Caudate nucleus (tissue), 63 donors: ENCODE measurements at places on chromosomes 11 and 22.

GRCh38 chr22:25120093-25120561, 79.5 kb upstream of the CRYBB3 start:
- DNase-seq: no peak

- peak; percentile 89 for DNase-seq
These were observed 32.1 kb upstream of the SOX10 start for GRCh38 chr22:38016182-38017151.

GRCh38 chr22:35840302-35840739, 122.6 kb downstream of the APOL5 start:
- DNase-seq: peak; percentile 68

DNA sequence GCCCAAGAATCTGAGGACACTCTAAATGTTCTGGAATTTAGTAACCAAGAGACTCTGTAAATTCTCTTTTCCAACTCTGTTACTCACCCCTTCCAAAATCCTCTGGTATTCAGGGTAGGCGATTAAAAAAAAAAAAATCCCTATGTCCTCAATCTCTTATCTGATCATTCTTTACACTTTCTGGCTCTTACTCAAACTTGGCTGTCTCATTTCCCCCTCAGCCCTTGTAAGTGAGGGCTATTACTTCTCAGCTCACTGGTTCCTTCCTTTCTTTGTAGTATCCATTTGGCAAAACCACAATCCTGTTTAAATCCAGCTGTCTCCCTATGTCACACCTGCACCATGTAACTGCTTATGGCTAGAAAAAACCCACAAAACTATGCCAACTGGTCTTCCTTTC, 12.7 kb upstream of the MSANTD2 start:
- no peak for DNase-seq

DNA sequence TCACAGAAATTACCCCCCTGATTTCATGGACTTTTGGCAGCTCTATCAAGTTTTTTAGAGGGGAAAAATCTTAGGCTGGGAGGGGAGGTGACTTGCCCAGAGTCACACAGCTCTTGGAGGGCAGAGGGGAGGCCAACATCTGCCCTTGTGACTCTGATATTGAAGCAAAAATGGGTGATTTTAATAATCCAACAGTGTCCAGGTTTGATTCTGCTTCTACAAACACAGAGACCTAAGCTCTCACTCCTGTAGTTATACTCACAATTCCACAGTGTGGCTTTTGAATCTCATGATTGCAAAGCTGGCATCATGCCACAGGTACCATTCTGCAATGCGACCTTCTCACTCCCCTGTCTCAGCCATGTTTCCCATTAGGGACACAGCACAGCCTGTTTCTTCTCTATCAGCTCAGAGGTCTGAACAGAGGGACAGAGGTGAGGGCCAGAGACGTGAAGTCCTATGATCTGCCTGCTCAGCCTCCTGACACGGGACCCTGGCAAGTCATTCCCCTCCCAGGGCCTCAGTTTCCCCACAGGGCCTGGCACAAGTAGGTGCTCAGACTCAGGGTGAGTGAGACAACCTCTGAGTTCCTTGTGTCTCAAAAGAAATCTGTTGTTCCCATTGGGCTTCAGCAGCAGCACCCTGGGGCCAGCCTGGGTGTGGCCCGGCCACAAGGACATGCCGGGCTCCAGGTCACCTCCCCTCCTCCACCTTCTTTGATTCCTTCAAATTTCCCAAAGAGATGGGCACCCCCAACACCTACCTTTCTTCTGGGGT, 766 bp downstream of the APOL2 start:
- DNase-seq: no peak

GRCh38 chr11:77823775-77824174, 2.8 kb downstream of the AAMDC start:
- no peak for DNase-seq

DNA sequence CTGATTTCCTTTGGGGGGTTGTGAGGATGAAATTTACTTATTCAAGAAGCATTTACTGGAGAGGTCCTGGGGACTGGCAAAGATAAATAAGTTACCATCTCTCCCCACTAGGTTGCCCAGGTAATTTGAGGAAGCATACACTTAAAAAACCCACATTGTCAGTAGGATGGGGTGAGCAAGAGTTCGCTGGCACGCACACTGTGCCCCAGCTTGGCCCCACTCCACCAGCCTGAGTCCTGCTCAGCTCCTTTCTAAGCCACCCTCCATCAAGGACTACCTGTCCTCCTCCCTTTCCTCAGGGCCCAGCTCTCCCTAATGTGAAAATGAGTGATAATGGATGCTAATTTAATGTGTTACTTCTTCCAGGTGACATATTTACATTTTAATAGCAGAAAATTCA, 216.5 kb upstream of the PLET1 start:
- no peak for DNase-seq

DNA sequence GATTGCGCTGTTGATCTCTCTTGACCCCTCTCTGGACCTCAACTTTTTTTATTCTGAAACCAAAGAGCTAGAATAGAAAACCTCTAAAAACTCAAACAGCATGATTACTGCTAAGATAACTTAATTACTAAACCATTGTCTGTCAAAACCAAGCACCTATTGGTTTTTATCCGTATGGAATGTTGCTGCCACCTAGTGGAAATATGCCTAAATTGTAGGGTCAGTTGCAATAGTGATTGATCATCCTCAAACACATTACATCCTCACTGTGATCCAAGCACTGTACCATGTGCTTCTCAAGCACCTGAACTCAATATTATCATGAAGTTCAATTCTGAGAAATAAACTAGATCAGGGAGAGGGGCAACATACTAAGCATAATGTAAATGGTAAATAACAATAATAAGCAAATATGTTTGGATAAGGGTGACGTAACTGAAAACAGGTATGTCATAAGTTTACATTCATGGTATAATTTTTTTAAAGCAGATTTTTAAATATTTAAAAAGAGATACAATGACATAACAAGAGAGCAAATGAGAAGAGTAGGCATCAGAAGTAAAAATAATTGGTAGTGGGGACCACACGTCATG, 3.8 kb upstream of the OR5A2 start:
- no peak for DNase-seq

DNA sequence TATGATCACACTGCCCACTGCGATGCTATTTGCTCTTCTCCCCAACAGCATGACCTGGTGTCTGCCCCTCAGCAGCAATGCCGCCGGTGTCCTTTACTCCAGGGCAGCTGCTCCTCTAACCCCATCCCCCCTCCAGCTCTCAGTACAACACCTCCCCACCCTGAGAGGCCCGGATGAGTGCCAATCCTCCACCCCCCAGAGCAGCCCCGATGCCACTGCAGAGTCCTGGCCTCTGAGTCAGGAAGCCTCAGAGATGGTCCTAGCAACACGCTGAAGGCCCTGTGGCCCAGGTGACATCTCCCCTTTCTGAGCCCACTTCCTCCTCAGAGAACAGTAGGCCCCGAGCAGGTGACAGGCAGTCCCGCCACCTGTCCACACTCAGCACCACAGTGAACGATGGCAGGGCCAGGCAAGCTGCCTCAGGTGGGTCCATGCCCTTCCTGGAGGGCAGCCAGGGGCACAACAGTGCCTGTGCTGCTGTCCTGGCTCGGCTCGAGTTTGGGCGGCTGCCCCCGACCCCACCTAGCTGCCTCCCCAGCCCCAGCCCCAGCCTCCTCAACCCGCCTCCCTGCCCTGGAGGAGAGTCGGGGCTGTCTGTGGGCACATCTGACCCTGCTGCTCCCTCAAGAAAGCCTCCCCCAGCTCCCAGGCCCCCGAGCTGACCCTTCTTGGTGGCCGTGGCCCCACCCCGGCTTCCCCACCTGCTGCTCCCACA, 3.9 kb upstream of the NDUFS8 start:
- no peak for DNase-seq

DNA sequence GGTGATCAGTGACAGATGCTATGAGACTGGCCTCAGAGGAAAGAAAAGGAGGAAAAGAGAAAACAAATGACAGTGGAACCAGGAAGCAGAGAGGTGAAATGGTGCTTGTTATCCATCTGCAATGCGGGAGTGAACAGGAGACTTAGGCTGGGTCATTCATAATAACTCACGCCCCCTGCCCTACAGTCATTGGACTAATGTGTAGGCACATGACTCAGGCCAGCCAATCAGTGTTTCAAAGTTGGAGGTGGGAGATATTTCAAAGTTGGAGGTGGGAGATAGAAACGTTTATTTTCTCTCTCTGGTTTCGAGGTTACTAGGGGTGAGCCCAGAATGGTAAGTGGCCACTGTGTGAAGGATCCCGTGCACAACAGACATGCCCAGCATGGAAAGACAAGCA, 30.3 kb downstream of the SLC22A6 start:
- no peak for DNase-seq

GRCh38 chr11:20363149-20363499, 390 bp upstream of the HTATIP2 start:
- DNase-seq: no peak

- DNase-seq: no peak
These were observed 36.3 kb upstream of the APOBEC3A start for GRCh38 chr22:38921120-38921519.

GRCh38 chr11:60194511-60194910, 11.6 kb upstream of the MS4A6A start:
- no peak for DNase-seq

GRCh38 chr11:112321501-112322172, 61.0 kb upstream of the PLET1 start:
- no peak for DNase-seq

DNA sequence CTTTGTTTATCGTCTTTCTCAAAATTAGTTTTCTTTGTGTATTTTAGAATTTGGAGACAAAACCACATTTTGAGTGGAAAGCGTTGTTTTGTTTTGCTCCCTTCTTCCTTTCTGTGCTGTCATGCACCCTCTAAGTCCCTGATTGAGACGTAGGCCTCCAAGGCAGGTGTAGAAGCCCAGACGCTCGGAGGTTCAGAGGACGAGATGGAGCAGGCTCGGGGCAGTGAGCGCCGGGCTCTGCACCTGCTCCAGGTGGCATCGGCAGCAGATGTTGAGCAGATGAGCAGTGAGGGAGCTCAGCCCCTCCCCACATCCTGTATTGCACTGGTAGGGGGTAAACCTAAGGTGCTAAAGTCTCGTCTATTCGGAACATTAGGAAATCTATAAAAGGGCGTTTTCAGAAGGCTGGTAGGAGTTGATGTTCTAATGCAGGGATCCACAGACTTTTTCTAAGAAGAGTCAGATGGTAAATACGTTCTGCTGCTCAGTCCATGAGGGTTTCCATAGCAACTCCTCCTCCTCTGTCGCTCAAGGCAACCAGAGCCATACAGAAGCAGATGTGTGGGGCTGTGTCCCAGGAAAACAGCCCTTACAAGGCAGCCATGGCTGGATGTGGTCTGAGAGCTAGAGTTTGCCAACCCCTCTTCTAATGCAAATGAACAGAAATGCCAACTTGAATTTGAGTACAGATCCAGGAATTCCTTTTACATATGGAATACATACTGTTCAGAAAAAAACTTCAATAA, 724.2 kb downstream of the BRD1 start:
- DNase-seq: no peak

DNA sequence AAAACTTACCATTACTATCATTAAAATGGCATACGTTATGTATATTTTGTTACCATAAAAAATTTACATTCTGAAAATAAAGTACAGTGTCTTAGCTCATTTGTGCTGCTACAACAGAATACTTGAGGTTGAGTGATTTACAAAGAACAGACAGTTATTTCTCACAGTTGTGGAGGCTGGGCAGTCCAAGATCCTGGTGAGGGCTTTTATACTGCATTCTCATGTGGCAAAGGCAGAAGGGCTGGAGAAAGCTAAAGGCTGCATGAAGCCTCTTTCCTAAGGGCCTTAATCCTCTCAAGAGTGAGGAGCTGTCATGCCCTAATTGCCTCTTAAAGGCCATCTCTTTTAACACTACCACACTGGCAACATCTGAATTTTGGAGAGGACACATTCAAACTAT, 13.3 kb downstream of the GGTLC2 start:
- no peak for DNase-seq

DNA sequence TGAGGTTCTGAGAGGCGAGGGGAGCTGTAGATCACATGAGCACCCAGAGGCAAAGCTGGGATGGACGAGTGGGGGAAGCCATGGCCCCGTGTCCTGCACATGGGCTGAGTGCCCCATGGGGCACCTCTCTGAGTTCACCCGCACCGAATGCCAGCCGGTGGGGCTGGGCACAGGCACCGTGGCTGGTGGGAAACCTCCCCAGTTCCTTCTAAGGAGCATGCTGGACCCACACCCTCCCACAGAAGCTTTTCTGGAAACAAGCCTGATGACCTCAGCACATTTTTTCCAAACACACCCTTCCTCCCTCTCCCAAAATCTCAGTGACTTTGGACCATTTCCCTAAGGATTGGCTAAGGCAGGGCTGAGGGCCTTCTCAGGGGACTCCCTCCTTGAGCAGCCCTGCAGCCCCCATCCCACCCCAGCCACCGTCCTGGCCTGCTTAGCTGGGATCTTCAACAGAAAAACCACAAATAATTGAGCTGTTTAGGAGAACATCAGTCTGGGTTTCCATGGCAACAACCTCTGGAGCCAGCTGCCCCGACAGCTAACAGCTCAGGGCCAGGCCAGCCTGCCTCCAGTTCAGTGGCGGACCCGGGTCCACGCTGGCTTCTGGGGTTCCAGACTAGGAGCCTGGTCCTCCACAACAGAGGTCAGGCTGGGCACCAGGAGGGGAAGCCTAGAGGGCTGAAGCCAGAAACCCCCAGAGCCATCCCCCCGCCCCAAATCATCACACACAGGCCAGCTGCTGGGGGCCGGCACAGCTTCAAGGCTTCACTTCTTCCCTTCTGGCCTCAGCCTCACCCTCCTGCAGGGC, 18.1 kb upstream of the LINC01488 start:
- DNase-seq: no peak

GRCh38 chr11:97351939-97352338, 962.1 kb downstream of the JRKL start:
- DNase-seq: no peak

GRCh38 chr11:100706179-100706578, 19.1 kb downstream of the ARHGAP42 start:
- DNase-seq: no peak

GRCh38 chr11:108221371-108221770, 1.1 kb downstream of the NPAT start:
- no peak for DNase-seq

GRCh38 chr11:61713906-61714305, 33.7 kb downstream of the DAGLA start:
- no peak for DNase-seq

DNA sequence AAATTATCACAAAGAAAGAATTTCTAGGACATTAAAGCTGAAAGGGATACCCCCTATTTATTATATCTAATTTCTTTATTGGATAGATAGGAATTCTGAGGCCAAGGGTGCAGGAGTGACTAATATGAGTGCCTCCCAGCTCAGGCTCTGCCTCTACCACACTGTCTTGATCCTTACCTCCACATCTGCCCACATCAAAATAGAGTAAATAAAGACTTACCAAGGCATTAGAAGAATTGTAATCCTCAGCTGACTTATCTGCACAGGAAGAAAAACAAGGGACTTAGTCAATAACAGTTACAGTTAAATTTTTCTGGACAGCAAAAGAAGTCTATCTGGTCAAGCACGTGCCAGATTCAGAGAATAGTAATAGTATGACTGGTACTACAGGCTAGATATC, 72.6 kb upstream of the GDPD4 start:
- no peak for DNase-seq

- no peak for DNase-seq
These were observed 7.8 kb downstream of the HPS5 start for GRCh38 chr11:18313965-18314763.
